ENCODE measurements at places on chromosomes 7 and 10.

GRCh38 chr7:68963552-68963951 lies 634.7 kb upstream of the AUTS2 start:
- DNase-seq: no peak

- no peak for DNase-seq
These were observed 62.0 kb downstream of the SUFU start for GRCh38 chr10:102565793-102566192.

- no peak for DNase-seq
These were observed 1022.6 kb downstream of the LRMDA start for GRCh38 chr10:76453997-76454396.

DNA sequence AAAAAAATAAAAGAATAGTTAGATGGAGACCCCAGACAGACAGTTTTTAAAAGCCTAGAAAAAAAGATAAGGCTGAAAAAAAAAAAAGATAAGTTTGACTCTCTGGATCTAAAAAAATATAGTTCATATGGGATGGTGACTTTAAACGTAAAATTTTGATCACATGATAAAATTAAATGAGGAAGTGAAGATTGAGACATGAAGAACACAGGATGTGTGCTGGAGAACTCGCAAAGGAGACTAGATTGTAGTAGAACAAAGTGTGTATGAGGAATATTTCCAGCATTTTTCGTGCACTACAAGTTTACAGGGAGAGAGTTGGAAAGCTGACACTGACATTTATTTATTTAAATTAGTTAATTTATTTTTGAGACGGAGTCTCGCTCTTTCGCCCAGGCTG lies 286.4 kb downstream of the PRPF18 start:
- DNase-seq: no peak

GRCh38 chr7:4139656-4140625 lies 542.2 kb upstream of the FOXK1 start:
- no peak for DNase-seq

DNA sequence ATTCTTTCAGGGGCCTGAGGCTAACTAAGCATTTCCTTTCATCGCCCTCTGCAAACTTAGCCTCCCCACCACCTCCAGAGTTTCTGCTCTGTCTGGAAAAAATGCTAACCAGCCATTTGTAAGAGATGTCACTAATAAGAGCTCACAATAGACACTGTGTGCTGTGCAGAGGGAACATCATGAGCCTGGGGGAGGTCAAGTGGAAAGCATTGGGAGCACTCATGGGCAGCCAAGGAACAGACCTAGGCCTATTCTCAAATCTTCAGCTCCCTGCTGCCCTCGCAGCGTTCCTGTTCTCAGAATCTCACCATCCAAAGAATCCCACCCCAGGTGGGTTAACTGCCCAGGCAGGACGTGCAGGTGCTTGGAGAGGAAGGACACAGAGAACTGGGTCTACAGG lies 27.1 kb upstream of the GPAM start:
- no peak for DNase-seq

DNA sequence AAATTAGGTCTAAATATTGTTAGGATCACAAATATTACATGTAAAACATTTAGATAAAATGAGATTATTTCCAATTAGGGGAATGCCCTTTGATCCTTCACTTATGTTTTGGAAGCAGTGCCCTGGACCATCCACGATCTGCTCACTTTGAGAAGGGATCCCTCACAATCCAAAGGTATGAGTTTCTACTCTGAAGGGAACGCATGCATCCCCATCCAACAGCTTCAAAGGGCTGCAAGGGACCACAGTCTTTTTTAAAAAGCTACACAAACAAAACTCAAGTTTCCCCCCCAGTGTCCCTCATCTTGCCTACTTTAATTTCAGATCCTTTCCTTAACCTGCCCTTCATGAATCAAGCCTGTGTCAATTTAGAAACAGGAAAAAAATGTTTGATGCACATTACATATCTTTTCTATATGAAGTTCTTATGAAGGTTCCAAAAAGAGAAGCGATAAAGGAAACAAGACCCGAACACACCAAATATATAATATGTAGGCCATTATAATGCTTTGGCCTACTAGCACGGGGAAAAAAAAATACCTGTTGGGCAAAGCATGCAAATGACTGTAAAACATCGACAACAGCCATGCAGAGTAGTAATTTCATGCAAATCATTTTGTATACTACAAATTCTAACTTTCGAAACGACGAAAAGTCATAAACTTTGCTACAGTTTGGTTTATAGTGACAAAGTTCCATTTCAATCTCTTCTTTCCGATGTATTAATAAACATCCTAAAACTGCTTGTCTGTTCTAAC lies 2.0 kb downstream of the EIF3A start:
- DNase-seq: no peak

GRCh38 chr7:99579956-99580777 lies 17.9 kb upstream of the TMEM225B start:
- DNase-seq: no peak

DNA sequence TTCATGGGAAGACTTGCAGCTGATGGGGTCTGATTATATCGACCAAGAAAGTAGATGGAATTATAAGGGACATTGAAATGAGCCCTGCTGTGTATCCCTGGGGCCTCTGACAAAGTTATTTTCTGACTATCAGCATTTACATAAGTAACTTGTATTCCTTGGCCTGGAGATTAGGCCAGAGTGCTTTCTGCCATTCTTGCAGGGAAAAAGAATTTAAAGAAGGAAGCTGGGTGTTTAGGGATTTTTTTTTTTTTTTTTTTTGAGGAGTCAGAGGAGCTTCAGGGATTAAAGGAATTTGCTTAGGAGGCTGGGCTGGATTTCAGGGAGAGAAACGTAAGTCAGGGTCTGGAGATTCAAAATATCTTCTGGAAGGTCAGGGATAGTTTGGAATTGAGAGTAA lies 4.6 kb downstream of the SPAM1 start:
- DNase-seq: no peak

DNA sequence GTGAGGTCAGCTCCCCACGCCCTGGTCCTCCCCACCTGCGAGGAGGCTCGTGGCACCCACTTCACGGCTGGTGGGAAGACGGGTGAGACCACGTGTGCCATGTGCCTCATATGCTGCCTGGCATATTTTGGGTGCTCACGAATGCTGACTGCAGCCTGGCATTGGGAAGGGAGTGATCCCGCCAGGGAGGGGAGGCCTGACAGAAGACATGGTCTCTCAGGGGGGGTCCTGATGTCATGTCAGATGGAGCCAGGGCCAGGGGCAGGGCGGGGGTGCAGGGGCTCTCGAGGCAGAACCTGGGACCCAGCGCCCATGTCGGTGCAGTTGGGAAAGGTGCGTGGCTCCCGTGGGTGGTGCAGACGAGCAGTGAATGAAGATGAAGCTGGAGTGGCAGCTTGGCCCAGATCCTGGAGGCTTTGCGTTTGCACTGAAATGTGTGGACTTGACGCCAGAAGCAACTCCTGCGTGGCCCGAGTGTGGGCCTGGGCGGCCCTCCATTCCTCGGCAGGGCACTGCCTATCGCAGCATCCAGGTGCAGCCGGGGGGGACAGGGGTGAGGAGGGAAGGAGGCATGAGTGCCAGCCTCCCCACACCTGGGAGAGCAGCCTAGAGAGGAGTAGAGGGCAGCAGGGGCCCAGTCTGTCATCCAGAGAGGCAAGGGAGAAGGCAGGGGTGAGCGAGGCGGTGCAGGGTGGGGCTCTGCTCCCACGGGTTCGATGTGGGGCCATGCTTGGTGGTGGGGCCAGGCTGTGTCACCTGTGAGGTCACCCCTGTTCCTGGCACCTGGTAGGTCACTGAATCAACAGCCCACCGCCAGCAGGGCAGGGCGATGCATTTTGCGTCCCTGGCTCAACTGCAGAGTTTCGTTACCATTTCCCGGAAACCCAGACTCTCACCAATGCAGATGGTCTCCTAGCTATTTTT lies 385.6 kb downstream of the DNAJB6 start:
- no peak for DNase-seq

- no peak for DNase-seq
These were observed 12.0 kb downstream of the LSM8 start for GRCh38 chr7:118195837-118196474.

- DNase-seq: no peak
These were observed 5.1 kb upstream of the HOXA11 start for GRCh38 chr7:27189997-27190748.

DNA sequence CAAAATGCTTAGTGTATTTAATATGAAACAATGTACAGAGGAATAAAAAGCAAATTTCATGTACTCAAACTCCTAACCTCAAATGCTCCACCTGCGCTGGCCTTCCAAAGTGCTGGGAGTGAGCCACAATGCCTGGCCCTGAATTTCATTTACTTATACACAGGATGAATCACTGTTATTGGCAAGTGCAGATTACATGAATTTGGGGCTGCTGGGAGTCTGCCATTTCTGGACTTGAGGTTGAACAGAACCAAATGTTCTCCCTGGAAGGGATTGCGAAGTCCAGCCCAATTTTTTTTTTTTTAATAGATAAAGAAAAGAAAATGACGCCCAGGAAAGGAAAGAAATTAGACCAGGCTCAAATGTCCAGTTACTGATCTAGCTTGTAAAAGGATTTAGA lies 6.8 kb upstream of the CSTF2T start:
- no peak for DNase-seq

DNA sequence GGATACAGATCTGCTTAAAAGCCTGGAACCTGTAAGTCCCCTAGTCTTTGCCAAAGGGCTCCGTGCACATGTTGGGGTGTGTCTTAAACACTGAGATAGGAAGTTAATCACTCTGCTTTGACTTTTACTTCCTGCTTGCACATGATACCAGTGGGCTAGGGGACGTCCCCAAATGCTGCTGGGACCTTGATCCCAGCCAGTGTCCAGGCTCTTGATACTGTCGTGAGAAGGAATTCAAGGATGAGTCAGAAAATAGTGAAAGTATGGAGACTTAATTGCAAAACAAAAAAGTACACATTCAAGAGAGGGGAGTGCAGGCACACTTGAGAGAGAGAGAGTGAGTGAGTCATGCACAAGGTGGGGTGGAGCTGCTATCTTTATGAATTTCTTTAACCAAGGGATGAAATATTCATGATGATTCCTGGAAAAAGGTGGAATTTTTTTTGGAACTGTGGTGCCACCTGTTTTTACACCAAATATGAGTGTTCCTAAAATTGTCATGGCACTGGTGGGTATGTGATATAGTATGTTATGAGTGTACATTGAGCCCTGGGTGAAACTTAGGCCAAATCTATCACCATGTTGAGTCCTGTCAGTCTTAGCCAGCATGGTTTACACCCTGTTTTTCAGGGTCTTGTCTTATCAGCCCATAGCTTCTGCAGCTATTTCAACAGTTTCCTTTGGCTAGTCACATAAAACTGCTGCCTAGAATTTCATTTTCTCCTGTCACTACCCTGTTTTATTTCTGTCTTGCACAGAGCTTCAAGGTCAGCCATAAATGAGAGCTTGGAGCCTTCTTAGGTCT lies 88.3 kb upstream of the CYP26C1 start:
- DNase-seq: no peak

DNA sequence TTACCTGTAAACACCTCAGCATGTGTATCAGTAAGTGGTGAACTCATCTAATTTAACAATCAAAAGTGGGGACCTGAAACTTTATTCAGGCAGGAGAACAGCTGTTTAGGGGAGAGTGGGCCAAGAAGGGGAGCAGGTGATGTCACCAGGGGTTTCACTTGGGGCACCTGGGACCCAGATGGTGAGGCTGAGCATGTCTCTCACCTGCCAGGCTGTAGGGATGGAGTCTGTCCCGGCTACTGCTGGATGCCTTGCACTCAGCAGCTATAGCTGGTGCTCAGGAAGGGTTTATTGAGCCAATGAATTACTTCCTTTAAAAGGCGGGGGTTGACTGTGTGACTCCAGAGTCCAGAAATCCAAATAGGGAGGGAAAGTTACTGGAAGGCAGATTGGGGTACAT lies 23.0 kb downstream of the CDH23 start:
- DNase-seq: no peak

GRCh38 chr7:31056775-31057346 lies 4.8 kb downstream of the ADCYAP1R1 start:
- no peak for DNase-seq

- DNase-seq: no peak
These were observed 402.4 kb downstream of the HGF start for GRCh38 chr7:81367326-81367931.

DNA sequence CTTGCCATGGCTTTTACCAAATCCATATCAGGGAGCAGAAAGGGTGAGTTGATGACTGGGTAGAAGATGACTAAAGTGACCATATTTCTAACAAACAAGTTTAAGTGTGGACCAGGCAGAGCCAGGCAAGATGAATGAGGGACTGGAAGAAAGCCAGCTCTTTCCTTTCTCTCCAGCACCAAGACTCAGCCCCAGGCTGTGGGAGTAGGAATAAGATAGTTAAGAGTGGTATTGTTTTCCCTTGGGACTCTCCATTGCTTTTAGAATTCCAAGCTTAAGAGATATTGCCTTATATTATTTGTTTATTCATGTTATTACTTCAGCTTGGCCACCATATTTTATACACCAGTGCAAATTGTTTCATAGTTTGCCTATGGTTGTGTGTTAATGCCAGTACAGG lies 28.8 kb upstream of the TSPAN33 start:
- DNase-seq: no peak

DNA sequence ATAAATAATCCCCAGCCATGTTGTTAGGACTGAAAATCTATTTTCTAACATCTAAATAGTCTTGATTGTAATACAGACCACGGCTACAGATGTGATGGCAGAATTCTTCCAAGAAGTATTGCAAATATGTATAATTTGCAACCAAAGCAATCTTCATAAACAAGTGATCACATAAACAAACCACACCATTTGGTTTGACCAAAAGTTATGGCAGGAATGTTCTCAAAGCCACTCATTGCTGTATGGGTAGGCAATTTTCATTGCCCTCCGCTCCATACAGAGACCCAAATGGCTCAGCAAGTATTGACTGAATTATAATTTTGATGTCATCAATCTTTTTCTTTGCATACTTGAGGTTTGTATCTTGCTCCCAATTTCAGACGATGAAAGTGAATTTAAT lies 19.0 kb upstream of the RHOBTB1 start:
- DNase-seq: no peak

DNA sequence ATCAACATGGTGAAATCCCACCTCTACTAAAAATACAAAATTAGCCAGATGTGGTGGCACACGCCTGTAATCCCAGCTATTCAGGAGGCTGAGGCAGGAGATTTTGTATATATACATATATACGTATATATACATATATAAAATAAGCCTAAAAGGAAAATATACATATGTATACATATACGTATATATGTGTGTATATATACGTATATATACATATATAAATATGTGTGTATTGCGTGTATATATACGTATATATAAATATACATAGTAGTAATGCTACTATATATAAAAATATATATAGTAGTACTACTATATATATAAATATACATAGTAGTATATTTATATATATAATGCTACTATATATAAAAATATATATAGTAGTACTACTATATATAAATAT lies 26.5 kb upstream of the PBLD start:
- DNase-seq: no peak

GRCh38 chr7:76364198-76364584 lies 5.4 kb upstream of the YWHAG start:
- DNase-seq: no peak

DNA sequence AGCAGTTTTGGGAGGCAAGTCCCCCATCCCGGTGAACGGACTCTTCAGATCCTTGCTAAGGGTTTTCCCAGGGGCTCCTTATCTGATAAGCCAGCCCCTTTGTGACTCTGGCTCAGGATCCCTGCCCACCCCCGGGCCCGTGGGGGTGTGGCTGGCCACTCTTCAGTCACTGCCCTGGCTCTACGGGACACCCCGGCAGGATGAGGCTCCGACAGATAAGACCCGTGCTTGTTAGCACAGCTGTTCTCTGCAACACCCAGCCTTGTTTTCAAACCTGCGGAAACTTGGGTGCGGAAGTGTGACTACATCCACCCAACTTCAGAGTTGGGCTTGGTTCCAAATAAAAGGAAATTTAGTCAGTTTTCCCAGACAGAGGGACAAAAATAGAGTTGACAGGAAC lies 66.7 kb upstream of the PODXL start:
- no peak for DNase-seq

- no peak for DNase-seq
These were observed 170.9 kb downstream of the RAMP3 start for GRCh38 chr7:45328403-45328981.
